Activated T-cell treated with anti-CD3 and anti-CD28 coated beads, Interleukin-2, amount 50 U/mL, for 24 hours (primary cell): ENCODE measurements at places on chromosomes 2 and 18.
A peak's percentile ranks its signal among the peaks of the same experiment; 100 is the strongest.

- no peak for DNase-seq
Measured at GRCh38 chr2:216792222-216793021, 67.4 kb downstream of the TNP1 start.

DNA sequence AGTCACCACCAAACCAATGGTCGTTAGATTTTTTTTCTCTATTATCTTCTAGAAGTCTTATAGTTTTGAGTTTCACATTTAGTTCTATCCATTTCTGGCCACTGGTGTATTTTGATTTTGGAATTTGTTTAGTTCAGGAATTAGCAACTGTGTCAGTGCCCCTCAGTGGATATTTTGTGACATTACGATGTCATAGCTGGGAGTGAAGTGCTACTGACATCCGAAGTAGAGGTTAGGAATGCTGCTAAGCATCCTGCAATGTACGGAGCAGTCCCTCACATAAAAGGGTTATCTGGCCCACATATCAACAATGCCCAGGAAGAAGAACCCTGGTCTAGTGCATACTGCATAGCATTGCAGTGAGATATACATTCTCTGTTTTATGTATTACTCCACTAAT, 157.4 kb upstream of the RGPD4 start:
- DNase-seq, result no peak

GRCh38 chr2:55054106-55054875, 4.0 kb upstream of the RTN4 start:
- DNase-seq, result no peak

DNA sequence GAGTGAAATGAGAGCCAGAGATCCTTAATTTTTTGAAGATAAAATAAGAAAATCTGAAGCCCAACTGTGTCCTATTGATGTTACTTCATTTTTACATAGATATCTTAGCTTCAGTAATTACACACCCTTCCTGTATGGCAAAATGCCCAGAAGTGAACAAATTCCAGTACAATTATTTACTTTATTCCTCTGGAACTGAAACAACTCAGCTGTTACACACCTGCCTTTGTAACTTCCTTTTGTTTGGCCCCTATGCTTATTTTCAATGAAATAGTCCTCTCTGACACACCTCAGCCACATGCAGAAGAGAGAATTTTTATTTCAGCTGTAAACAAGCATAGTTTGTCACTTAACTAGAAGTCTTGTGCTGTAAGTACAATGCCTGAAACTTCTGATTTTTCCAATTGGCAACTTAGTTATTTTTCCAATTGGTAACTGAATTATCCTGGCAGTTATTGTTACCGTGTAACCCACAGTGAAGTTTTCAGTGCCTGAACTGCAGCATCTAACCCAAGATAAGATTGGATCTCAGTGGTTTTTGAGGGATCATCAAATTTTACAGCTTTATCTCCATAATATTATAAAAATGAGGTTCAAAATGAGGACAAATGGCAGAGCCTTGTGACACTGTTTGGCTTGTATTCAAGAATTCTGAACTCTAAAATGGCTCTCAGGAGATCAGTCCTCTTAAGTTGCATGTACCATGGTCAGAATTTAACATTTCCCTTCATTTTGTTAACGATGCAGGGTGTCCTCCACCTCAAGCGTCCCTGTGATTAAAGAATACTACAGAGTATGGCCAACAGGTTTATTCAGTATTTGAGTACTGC, 82.6 kb downstream of the PKP4 start:
- no peak for DNase-seq

- no peak for DNase-seq
Measured at GRCh38 chr2:51213826-51214225, 181.9 kb upstream of the NRXN1 start.

DNA sequence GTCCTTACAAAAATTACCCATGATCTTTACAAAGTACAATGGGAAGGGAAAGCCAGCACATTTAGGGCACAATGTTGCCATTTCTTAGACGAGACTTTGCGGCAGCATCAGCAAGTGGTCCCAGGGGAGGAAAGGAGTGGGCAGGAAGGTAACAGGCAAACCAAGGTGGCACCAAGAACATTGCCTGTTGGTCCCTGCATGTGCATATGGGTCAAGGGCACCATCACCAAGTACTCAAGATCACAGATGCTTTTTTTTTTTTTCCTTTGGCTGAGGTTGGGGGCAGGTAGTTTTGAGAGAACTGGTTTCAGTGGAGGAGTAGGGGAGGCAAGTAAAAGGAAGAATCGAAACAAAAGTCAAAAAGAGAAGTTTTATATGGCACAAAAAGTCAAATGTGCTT, 752 bp upstream of the CYTIP start:
- DNase-seq, result peak; percentile 71
